ENCODE measurements at places on chromosomes 12 and 14.

- no peak for DNase-seq
Observed at GRCh38 chr12:125013816-125014442, 20.5 kb downstream of the BRI3BP start.

DNA sequence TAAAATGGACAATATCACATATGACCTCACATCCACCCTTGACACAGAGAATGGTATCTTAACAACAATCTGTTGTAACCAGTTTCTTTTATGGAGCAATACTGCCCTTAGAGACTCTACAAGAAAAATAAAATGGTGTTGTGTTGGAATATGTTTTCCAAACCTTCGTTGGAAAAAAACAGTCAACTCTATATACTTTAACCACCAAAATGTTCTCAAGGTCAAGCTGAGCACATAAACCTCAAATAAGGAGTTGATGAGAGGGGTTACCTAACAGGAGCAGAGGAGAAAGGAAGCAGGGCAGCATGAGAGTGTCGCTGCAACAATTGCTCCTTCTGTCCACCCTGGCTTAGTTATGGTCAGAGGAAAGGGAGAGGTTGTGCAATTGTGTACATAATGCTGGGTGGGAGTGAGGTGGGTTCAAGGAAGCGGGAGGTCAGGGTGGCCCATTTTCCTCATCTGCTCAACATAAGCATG is 179.2 kb upstream of the BMP4 start:
- DNase-seq = no peak

DNA sequence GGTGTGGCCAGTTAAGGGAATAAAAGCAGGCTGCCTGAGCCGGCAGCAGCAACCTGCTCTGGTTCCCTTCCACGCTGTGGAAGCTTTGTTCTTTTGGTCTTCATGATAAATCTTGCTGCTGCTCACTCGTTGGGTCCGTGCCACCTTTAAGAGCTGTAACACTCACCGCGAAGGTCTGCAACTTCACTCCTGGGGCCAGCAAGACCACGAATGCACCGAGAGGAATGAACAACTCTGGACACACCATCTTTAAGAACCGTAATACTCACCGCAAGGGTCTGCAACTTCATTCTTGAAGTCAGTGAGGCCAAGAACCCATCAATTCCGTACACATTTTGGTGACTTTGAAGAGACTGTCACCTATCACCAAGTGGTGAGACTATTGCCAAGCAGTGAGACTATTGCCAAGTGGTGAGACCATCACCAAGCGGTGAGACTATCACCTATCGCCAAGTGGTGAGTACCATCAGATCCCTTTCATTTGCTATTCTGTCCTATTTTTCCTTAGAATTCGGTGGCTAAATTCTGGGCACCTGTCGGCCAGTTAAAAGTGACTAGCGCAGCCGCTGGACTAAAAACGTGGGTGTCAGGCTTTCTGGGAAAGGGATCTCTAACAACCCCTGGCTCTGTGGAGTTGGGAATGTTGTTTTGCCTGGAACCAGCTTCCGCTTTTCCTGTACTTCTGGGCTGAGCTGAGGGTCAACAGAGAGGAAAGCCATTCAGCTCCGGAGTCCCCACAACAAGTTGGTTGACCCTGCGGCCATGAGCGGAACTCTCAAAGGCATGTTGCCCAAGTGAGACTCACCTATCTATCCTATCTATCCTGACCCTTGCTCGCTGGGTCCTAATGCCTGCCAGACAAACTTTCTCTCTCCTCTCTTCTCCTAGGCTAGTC is at the start of gene DHRS2:
DHRS2 (plus strand) TSS at position 48 of the 895 bp plus-strand sequence. CDS start 2,501 bp downstream, outside the sequence.
- no peak for DNase-seq

DNA sequence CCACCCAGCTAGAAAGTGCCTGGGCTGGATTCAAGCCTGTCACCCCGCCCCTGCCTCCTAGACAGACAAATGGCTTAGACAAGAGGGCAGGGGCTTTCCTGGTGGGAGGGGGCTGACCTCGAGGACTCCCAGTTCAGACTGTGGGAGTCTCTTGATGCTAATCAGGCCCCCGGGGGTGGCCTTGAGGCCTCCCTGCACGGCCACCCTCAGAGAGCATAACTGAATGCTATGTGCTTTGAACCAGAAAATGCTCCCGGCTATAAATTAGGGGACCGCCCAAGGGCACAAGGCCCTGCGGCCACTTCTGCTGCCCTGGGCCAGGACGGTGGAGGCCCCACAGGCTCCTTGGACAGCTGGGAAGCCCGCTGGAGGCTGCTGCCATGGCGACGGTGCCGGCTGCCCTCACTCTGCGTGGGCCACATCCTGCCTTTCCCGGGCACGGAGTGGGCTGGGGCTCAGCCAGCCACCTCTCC is 111.0 kb upstream of the NCOR2 start:
- no peak for DNase-seq

Measured in right renal cortex interstitium (tissue), 3 donors.